ENCODE measurements at places on chromosomes 5 and 9.
A peak's percentile ranks its signal among the peaks of the same experiment; 100 is the strongest.

DNA sequence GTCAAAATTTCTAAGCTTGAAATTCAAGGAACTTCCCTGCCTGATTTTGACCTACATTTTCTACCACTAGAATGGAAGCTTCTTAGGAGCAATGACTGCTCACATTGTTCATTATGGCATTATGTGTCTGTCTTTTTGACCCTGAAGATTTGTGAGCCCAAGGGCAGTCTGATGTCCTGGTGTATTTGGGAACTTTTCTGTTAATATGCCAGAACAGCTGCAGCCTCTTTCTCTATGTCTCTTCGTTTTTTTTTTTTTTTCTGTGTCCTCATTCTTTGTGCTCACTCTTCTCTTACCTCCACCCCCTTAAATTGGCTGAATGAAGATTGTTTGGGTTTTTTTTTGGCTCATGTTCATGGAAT lies 34.8 kb upstream of the TMC1 start:
- no peak for DNase-seq

DNA sequence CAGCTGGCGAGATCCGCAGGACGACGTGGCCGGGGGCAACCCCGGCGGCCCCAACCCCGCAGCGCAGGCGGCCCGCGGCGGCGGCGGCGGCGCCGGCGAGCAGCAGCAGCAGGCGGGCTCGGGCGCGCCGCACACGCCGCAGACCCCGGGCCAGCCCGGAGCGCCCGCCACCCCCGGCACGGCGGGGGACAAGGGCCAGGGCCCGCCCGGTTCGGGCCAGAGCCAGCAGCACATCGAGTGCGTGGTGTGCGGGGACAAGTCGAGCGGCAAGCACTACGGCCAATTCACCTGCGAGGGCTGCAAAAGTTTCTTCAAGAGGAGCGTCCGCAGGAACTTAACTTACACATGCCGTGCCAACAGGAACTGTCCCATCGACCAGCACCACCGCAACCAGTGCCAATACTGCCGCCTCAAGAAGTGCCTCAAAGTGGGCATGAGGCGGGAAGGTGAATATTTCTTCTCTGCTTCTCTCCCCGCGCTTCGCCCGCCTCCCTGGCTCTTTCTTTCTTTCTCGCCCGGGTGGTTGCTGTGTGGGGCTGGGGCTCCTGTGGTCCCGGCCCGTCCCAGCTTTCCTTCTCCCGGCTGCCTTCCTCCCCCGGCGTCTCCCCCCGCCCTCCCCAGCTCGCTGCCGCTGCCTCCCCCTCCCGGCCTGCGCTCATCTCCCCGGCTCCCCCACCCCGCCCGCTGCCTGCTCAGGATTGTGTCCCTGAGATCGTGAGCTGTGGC lies 2.2 kb downstream of the NR2F1 start:
- DNase-seq: peak; percentile 61

DNA sequence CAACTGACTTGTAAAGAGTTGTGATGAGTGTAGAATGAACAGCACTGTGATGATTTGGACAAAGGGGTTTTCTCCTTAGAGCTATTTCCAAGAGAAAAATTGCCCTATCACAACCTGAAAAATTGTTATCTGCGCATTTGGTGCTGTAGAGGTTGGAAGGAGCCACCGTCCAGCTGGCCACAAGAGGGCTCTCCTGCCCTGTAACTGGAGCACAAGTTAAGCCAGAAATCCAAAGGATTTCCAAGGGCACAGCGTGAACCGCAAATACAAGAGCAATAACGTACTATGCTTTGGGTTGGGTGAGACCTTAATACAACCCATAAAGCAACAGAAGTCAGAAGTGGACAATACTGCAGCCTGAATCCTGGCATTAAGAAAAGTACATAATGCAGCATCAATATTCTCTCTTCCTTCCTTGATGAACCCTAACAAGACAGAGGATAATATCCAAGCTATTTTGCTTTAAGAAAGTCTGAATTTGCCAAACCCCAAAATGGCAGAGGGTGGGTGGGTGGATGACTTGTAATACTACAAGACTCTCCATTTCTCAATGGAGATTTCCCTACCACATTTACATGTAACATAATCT lies 56.8 kb upstream of the SMIM32 start:
- DNase-seq: peak; percentile 70

DNA sequence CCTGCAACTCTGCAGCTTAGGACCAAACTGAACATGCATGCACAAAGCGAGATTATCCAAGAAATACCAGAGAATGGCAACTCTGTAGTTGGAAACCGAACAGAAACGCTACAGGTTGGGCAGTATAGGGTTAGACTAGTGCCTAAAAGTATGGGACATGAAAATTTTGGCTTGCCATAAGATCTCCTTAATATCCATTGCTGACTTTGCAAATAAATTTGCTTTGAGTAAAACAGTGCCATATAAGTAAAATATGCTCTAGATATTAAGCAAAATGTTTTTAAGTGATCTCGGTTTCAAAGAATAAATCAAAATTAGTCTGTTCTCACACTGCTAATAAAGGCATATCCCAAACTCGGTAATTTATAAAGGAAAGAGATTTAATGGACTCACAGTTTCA lies 456.0 kb downstream of the PRDM9 start:
- DNase-seq: no peak

DNA sequence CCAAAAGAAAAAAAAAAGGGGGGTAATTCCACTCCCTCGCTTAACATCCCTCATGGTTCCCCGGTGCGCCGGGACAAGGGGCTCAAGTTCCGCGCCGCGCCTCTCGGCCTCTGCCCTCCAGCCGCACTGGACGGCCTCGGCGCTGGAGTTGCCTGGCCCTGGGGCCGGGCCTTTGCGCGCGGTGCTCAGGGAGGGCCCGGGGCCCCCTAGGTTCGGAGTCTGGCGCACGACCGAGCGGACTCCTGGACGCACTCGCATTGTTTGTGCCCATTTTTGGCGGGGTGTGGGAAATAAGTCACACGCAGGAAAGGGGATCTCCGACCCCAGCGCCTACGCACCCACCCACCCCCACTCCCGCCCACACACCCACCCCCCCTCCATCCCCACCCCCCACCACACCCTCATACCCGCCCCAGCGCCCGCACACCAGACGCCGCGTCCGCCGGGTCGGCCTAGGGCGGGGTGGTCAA lies 381 bp downstream of the MED22 start:
- DNase-seq: peak; percentile 58

DNA sequence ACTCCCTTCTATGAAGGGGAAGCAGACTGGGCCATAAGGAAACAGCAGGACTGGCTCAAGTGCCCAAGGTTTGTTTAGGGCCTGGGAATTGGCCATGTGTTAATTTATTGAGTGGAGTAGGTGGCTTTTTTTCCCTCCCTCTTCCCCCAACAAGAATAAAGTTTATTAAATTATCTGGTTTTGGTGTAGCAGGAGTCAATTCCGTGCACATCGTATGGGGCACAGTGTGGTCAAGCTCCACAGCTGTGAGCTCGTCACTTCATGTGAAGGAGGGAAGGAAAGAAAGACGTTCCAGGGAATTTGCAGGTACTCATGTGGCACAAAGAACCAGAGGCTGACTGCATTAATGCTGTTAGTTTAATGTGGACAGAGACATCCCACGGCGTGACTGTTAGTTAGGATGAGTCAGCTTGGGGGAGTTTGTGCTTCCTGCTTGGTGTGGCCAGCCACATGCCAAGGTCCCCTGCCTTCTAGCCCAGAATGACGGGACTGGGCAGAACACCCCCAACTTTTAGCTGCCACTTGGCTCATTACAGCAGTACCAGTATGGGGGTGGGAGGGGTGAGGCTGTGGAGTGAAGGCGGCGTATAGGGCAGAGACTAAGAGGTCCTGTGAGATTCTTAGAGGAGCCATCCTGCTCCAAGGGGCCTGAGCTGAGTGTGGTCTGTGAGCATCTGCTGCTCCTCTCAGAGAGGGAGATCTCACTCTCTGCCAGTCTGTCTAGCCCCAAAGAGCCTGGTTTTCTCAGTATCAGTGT lies 33.2 kb downstream of the CSF1R start:
- DNase-seq: peak; percentile 90

DNA sequence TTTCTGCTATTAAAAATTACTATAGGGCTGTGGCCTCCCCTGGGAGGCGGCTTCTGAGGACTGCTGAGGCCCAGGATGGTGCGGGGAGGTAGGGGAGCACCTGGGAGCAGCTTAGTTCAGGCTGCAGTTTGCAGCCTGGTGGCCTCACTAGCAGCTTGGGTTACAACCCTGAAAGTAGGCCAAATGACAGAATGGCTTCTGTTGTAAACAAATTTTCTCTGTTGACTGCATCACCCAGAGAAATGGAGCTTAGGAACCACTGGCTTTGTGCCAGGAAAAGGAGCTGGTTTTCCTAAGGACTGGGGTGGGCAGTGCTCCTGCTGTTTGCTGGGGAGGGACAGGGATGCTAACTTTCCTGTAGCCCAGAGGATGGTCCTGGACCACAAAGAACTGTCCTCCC lies 130.3 kb downstream of the ENTREP1 start:
- no peak for DNase-seq

DNA sequence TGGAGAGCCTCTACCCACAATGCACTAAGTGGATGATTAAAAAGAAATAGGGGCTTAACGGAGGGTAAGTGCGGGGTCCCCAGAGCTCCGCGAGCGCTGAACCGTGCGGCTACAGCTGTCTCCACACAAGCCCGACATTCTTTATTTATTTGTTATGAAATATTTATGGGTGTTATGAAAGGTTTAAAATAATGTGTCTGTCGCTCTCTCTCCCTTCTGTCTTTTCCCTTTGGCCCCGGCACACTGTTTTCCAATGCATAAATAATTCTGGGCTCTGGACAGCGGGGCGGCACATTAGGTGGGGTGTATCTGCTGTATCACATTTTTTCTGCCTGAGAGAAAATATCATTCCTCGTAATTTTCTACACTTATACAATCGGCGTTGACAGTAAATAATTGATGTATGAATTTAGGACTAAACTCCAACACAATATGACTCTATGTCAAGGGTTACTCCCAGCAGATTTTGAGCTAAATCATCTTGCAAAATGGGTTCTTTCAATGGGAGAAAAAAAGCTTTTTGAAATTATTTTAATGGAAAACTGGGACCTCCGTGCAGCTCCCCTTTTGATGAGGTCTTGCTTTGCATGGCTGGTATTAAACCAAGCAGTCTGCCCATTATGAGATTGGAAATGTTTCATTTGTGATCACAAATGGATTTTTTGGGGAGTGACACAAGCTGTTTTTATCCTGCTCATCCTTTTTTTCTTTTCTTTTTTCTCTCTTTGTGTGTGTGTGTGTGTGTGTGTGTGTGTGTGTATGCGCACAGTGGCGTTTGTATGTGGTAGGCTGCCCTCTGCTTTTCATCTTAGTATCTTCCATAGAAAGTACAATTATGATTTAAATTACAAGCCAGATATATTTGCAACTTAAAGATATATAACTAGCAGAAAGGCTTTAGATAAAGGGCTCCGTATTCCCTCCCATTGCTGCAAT lies 370.6 kb upstream of the IRX4 start:
- DNase-seq: no peak

DNA sequence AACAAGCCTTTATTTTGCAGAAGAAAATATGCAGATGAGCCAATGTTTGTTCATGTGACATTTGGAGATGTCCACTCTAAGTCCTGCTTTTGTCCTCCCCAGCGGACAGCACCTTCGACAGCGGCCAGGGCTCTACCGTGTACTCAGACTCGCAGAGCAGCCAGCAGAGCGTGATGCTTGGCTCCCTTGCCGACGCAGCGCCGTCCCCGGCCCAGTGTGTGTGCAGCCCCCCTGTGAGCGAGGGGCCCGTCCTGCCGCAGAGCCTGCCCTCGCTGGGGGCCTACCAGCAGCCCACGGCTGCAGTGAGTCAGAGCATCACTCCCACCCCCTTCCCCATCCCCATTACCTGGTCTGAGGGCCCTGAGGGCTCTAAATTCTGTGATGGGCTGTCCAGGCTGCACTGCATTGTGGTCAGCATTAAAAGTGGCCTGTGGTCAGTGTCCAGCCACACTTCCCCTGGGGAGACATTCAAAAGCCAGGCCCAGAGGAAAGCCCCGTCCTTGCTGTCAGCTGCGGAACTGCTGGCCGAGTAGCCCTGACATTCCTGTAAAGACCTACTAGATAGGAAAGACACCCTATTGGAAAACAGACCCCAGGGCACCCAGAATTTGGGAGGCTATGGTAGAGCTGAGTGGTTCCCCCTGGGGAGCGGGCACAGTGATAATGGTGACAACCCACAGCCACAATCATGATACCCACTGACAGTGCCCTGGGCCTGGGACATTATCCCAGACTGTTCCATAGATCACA lies 69.0 kb downstream of the WNK2 start:
- DNase-seq: no peak

DNA sequence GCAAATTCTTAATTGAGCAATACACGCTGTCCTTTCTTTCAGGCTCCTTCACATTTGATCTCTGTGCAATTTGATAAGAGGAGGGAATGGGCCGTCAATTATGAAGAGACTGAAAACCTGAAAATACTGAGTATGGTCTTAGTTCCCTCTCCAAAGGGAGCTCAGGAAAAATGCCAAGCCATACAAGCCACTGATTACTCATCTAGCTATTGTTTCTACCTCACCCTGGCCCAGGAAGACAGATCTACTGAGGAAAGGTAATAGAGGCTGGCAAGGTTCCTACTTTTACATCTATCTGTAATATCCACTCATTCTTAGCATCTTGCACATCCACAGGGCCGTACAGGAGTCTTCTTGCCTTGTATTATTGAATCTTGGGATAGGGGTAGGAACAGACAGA lies 23.7 kb upstream of the TNC start:
- DNase-seq: peak; percentile 21

DNA sequence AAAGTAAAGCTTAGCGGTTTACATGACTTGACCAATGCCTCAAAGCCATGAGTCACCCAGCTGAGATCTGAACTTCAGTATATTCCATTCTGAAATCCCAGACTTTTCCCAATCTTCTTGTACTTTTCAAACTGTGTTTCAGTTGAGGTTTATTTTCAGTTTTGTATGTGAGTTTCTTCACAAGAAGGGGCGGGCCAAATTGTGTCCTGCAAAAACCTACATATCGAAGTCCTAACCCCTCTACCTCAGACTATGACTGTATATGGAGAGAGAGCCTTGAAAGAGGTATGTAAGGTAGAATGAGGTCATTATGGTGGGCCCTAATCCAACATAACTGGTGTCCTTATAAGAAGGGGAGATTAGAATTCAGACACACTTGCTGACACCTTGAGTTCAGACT lies 666 bp upstream of the TLR4 start:
- peak; percentile 30 for DNase-seq

DNA sequence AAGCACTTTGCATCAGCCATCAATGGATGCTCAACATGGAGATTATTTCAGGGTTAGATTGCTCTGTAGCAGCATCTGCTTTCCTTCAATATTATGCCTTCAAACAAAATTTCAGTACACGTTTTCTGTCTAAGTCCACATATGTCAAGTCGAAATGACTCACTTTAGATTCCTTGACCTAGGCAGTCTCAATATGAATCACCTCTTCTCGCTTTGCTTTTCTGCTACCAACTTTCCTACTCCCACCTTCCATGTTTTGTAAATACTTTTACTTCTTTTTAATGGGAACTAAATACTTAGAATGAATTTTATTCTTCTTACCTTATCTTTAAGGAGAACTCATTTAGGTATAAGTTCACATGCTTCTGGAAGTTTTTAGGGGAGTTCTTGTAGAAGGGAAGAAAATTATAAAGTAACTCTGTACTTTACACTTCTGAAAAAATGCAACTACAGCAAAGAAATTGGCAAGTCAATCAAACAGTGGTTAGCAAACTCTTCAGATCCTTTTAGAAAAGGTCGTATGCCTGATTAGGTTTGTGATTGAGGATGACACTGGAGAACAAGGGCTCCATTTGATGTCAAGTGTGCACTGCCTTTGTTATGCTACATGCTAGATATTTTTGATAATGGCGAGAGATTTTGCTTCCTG lies 478.5 kb upstream of the SMARCA2 start:
- DNase-seq: no peak

GRCh38 chr5:27612161-27612560 lies 573.8 kb upstream of the CDH9 start:
- DNase-seq: no peak

All from ELR (cell line).